ENCODE measurements at places on chromosomes 12 and 14. TPM values are rescaled to one million over a fixed set of nuclear protein-coding genes. Genes with fewer than 3 reads are reported as not detected.

The LTB4R gene
- 70.2 TPM for total RNA-seq

The DCN gene
- 497 TPM for total RNA-seq

The TOMM20L gene
- not detected for total RNA-seq

The KRT78 gene
- 114 TPM for total RNA-seq

The CDH24 gene
- 3.0 TPM for total RNA-seq

The SLC8A3 gene
- total RNA-seq: 1.1 TPM

The NRIP2 gene
- total RNA-seq: 0.42 TPM

The CAPS2 gene
- total RNA-seq: 1.4 TPM

The SLC25A21 gene
- not detected for total RNA-seq

The UNC79 gene
- not detected for total RNA-seq

The LRTM2 gene
- not detected for total RNA-seq

The NAA30 gene
- 15.0 TPM for total RNA-seq

The IL26 gene
- total RNA-seq: not detected

The PLA2G1B gene
- not detected for total RNA-seq

The SRGAP1 gene
- total RNA-seq: 1.8 TPM

The CPM gene
- total RNA-seq: 138 TPM

The SERPINA1 gene
- total RNA-seq: 0.93 TPM

- DNase-seq: no peak
Observed at GRCh38 chr12:12927211-12928079, 24.5 kb downstream of the GPRC5D start.

DNA sequence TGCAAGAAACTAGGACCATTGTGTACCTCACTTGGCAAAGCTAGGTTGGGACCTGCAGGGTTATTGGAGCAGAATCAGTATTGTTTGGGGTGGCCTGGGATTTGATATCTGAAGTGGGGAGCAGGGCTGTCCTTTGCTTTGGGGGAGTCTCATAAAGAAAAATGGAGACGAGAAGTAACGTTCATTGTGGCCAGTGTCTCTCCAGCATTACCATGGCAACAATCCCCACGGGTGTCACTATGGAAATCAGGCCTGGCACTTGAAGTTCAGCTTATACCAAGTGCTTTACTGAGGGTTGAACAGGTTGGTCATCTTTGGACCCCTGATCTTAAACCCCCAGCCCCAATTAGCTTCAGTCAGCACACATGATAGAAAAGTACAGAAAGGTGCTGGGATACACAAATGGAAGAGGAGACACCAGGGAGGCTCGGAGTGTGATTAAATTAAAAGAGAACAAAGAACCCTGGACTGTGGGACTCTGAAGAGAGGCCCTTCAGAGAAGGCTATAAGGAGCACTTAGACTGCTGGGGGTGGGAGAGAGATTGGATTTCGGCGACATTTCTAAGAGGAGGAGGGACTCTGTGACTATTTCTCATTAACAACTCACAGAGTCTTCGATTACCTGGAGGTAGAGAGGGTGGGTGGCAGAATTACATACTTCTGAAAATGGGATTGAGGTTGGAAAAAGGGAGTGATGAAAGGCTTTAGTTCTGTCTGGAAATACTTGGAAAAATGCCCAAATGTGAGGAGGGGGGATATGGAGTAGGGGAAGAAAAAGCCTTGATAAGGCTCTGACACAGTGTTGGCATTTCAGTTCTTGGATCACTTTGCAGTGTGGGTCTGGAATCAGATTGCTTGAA, 3.7 kb downstream of the KIF5A start:
- no peak for DNase-seq

DNA sequence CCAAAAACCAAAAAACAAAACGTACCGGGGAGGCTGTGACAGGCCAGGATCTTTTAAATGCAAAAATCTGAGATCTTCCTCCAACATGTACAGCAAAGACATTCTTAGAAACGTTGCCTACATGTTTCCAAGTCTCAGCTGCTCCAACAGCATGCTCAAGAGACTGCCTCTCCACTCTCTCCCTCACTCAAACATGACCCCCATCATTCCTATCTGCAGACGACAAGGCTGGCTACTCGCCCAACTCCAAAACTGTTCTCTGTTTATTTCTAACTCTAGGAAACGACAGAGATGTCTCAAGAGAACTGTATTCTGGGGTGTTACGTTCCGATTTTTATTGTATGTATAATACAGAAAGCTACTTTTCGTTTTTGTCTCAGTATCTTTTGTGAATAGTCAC, 57.5 kb upstream of the TMCC3 start:
- DNase-seq: no peak

- DNase-seq: no peak
Observed at GRCh38 chr12:87841935-87842334, 187.3 kb downstream of the C12orf50 start.

- DNase-seq: no peak
Observed at GRCh38 chr12:69343357-69343756, 4.8 kb upstream of the LYZ start.

DNA sequence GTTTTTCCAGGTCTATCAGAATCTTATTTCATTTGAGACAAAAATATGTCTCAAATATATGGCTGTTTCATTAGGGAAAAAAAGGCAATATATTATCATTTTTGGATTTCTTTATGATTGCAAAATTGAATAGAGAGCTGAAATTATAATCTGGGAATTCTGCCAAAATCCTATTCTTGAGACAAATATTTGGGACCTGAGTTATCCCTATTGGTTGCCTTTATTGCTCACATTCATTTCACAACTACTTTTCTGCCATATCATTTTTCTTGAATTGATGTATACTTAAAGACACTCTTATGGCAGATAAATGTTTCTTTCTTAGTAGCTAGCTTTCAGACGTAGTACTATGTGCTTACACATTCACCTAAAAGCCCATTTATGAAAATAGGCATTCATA, 241.6 kb upstream of the NOVA1 start:
- DNase-seq: no peak

- no peak for DNase-seq
Observed at GRCh38 chr12:15088105-15088504, 115.3 kb downstream of the PDE6H start.

DNA sequence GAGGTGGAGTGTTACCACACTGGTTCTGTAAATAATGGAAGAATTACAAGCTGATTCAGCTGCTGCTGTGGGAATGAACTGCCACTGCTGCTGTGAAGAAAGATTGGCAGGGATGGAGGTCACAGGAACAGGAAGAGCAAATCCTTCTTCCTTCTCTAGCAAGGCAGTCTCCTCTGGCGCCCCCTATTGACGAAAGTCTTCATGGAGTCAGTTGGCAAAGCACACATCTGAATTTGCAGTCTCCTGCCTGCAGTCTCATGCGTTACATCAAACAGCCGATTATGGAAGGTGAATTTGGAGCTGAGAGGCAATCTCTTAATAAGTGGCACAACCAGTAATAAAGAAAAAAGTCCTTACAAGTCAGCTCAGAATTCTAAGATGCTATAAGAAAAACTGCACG, 106.0 kb upstream of the TMTC1 start:
- no peak for DNase-seq

- no peak for DNase-seq
Observed at GRCh38 chr14:78469947-78470346, 299.8 kb downstream of the NRXN3 start.

- no peak for DNase-seq
Observed at GRCh38 chr12:64756376-64756775, 2.8 kb downstream of the GNS start.

- DNase-seq: no peak
Observed at GRCh38 chr12:104680491-104680890, 223.7 kb downstream of the CHST11 start.

GRCh38 chr12:8065991-8066594, at the start of gene C3AR1:
Gene C3AR1, minus strand, starts transcription at chr12:8066359. Its CDS starts 6,174 bp downstream, at chr12:8060185.
- DNase-seq: no peak

DNA sequence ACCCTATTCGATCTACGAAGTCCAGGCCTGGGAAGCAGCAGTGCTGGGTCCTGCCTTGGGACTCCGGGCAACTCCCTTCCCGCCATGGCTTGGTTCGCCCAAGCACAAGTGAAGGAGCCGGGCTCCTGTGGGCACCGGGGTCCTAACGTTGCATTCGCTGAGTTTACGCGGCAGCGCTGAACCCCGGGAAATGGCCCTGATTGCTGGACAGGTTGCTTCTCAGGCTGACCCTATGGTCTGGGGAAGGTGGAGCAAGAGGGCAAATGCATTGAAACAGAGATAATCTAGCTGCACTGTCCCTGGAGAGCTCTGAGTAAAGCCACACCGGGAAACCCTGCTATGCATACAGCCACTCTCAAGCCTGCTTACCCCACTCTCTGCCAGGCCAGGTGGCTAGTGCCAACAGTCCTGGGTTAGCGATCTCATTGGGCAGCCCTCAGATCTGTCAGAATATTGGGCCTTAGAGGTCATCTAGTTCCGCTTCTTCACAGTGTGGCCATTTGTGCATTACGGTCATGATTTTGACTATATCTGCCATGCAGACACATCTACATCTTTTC, 11.3 kb downstream of the SYNE3 start:
- no peak for DNase-seq

DNA sequence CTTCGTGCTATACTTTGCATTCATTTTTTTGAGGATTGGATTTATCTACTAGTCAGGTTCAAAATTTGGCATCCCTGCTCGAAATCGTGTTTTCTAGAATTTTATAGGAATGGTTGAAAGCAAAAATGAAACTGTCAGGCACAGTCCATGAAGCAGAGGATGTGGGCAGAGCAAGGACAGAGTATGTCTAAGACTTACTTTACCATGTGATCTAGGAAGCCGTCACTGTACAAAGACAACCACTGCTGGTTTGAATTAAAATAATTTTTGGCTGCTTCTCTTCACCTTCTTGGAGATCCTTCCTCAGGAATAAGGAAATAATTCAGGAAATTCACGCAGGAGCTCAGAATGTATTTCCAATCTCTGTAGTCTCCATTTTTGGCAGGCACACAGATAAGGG, 31.6 kb upstream of the SGPP1 start:
- no peak for DNase-seq

- no peak for DNase-seq
Observed at GRCh38 chr12:18907127-18907526, 169.2 kb downstream of the CAPZA3 start.

GRCh38 chr12:89140602-89141238, 211.6 kb downstream of the DUSP6 start:
- DNase-seq: no peak

GRCh38 chr12:116339062-116339461, 61.6 kb upstream of the MED13L start:
- DNase-seq: no peak

DNA sequence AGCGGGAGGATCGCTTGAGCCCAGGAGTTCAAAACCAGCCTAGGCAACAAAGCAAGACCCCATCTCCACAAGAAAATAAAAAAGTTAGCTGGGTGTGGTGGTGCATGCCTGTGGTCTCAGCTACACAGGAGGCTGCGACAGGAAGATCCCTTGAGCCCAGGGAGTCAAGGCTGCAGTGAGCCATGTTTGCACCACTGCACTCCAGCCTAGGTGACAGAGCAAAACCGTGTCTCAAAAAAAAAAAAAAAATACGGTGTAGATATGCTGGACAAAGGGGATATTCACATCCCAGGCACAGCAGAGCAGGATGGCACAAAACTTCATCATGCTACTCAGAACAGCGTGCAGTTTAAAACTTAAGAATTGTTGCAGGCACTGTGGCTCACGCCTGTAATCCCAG, 24.8 kb upstream of the STRN3 start:
- DNase-seq: no peak

- DNase-seq: no peak
Observed at GRCh38 chr14:32128703-32129102, 51.6 kb downstream of the ARHGAP5 start.

GRCh38 chr12:122129131-122129530, 44.9 kb downstream of the IL31 start:
- DNase-seq: no peak

GRCh38 chr12:71958056-71958455, 19.4 kb downstream of the TPH2 start:
- DNase-seq: no peak

DNA sequence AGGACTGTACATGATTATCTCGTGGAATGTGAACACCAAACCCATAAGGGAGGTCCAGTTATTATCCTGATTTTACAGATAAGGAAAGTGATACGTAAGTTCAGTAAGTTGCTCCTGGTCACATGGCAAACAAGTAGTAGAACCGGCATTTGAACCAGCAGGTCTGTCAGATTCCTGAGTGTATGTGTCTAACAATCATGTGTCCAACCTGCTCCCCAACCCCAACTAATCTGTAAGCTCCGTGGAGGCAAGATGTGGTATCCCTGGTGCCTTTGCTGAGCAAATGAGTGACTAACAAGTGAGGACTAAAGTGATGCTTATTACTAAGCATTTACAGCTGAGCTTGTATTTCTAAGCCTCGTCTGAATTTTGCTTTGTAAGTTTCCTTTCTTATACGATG, 65.9 kb downstream of the PTPN21 start:
- DNase-seq: no peak

DNA sequence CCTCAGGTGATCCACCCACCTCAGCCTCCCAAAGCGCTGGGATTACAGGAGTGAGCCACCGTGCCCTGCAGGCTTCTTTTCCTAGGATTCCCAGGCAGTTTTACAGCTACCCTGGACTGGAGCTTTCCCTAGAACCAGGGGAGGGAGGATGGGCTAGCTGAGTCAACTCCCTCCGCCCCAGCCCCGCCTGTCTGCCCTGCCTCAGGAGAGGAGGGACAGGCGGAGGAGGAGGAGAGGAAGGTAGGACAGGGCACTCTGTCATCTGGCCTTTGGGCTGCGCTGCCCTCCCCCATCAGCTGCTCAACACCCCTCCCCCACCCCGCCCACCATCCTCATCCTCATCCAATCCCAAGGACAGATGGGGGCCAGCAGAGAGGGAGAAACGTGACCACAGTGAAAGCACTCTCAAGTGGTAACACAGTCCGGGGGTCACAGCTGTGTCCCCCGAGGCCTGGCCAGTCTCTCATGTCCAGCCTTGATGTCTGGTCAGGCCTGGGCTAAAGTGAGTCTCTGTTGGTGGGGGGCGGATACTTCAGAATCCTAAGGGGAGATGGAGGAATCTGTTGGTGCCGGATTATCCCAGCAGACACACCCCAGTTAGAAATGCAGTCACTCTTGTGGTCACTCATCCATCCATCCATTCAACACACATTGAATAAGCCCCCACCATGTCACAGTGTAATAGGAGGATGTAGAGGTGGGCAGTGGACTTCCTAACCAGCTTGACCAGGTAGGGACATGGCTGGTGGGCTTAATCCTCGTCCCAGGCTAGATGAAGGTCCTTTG, 12.3 kb downstream of the FIGNL2 start:
- no peak for DNase-seq

DNA sequence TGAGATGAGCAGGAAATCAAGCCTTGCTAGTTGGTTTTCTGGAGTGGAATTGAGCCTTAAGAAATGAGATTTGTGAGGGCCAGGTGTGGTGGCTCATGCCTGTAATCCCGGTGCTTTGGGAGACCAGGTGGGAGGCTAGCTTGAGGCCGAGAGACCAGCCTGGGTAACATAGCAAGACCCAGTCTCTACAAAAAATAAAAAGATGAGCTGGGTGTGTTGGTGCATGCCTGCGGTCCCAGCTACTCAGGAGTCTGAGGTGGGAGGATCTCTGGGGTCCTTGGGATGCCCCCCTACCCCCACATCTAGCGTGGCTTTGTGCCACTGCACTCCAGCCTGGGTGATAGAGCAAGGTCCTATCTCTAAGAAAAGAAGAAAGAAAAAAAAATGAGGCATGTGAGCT, 104.2 kb upstream of the RTL1 start:
- no peak for DNase-seq

Measured in lower leg skin (tissue), 4 donors.